Stimulated activated naive B cell treated with anti-CD40 and anti-IgM and Interleukin-4, amounts not matched to agents 10 μg/mL and 1 μg/mL and 100 μg/mL, for 72 hours (primary cell): ENCODE measurements at places on chromosomes 5 and 9.

DNA sequence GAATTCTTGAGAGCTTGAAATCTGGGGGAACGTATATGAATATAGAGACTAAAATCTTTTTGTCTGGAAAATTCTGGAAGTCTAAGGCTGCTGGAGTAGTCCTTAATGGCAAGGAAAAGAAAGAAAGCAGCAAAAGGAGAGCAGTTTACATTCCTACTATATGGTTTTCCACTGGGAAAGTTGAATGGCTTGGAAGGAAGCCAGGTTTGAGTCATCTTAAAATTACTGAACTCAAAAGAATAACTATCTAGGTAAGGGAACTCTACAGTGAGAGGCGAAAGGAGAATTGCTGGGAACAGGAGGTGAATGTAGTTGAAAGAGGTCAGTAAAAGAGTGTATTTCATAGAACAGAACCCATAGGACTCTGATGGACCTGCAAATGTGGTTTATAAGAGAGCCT is 258.1 kb upstream of the EDIL3 start:
- DNase-seq, result no peak

DNA sequence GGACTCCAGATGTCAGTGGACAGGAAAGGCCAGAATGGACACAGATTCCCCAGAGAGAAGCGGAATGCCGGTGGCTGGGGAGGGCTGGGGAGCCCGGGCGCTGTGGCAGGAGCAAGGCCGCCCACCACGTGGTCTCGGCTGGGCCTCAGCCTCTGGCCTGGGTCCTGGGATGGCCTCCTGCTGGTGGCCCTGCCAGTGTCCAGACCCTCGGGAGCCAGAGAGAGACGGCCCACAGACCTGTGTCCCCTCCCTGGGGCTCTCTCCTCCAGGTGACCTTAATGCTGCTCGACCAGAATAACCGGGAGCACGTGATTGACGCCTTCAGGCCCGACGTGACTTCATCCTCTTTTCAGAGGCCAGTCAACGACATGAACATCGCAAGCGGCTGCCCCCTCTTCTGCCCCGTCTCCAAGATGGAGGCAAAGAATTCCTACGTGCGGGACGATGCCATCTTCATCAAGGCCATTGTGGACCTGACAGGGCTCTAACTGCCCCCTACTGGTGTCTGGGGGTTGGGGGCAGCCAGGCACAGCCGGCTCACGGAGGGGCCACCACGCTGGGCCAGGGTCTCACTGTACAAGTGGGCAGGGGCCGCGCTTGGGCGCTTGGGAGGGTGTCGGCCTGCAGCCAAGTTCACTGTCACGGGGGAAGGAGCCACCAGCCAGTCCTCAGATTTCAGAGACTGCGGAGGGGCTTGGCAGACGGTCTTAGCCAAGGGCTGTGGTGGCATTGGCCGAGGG is 19.0 kb downstream of the FBXW5 start:
- DNase-seq, result no peak

GRCh38 chr5:142946547-142947426 is 176.6 kb downstream of the ARHGAP26 start:
- DNase-seq, result no peak

GRCh38 chr9:20022410-20022809 is 233.6 kb upstream of the SLC24A2 start:
- no peak for DNase-seq

- DNase-seq, result no peak
These were observed 732.7 kb downstream of the SEMA5A start for GRCh38 chr5:8813180-8813579.

DNA sequence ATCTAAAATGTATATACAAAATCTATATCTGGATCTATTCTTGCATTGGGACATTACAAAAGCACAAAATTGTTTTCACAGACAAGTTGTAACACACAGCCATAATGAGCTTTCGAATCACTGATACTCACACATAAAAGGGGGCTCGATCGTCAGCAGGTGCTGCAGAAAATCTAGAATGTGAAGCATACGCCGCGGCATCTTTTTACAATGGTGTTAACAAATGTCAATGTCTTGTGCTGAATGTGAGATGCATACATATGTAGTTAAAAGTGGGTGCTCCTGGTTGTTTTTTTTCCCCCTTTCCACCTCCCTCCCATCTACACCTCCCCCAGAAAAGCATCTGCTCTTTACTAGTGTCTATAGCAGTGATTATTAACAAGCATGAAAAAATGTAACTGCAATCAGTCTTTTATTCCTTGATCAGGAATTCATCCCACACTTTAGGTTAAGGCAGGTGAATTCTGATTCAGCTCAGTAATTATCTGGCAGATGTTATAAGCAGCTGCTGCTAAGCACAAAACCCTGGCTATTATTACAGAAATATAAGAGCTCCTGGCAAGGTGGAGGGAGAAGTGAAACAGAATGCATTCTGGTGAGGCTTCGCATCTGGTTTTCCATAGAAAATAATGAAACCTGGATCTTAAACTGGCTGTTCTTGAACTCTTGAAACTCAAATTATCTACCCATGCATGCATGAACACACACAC is 114.1 kb downstream of the MPDZ start:
- no peak for DNase-seq

GRCh38 chr5:135234242-135234641 is 164.8 kb downstream of the MACROH2A1 start:
- DNase-seq, result no peak

DNA sequence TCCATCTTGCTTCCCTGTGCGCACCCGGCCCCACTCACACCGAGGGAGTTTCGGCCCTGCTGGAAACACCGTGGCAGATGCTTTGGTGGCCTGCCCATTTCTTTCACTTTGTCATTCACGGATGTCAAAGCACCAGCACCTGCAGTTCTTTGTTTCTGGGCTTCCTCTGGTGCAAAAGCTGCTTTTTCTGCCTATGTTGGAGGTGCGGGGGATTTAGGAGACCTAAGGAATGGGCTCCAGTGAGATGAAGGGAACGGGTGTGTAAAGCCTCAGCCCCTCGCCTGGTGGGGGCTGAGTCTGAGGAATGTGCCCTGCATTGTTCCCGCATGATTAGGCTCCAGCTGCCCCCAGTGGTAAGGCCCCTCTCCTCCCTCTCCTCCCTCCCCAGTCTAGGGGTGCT is 62.3 kb downstream of the THBS4 start:
- DNase-seq, result no peak

DNA sequence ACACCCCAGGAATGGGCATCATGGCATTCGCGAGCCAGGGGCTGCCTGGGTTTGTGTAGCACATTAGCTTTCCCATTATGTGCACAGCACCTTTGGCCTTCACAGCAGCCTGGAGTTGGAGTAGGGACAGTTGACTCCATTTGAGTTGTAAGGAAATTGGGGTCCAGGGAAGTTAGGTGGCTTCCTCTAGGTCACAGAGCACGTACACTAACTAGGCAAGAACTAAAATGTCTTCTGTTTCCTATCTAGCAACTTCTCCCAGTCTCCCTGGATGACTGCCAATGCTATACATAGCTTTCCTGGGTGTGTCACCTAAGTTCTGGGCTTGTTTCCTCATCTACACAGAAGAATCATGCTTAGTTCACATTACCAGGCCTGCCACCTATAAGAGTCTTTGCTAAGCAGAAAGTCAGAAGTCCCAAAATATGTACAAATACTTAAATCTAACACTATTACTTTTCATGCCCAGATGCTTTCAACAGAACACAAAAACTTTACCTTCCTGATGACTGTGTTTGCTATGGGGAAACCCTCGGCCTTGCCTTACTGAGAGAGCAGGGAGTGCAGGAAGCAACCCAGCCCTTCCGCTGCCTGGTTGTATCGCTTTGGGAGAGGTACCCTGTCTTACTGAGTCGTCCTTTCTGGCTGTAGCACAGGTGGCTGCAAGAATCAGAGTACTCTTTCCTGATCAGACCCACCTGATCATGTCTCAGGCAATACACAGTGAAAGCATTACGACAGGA is 12.0 kb downstream of the MACROH2A1 start:
- DNase-seq, result no peak

DNA sequence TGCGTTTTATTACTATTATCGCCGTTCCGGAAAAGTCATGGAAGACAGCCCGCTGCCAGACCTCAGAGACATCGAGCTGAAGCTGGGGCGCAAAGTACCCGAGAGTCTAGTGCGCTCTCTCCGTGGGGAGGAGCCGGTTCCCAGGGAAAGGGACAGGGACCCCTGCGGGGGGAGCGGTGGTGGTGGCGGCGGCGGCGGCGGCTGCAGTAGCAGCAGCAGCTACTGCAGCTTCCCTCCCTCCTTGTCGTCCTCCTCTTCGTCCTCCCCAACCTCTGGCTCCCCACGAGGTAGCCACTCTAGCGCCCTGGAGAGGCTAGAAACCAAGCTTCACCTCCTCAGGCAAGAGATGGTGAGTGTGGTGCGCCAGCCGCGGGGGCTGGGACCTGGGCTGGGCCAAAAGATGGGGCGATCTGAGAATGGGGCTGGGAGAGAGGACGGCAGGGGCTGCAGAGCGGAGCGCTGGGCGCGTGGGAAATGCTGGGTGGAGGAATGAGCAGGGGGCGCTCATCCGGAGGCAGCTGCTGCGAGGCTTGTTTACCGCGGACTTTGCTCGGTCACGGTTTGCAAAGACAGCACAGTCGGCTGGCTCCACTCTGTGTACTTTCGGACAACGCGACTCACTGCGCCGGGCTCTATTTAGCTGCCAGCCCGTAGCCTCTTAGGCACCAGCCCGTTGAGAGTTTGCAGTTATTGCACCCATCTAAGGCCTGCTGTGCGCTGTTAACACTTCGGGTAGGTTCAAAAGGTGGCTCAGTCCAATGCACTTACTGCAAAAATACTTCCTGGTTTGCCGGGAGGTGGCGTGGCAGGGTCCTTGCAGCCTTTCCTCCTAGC is 1.1 kb downstream of the LURAP1L start:
- DNase-seq, result no peak

- peak; percentile 67 for DNase-seq
These were observed at the start of gene HOMER1 for GRCh38 chr5:79513704-79514390. HOMER1 (minus strand) TSS chr5:79514134; CDS start chr5:79512774, 1,360 bp downstream.

DNA sequence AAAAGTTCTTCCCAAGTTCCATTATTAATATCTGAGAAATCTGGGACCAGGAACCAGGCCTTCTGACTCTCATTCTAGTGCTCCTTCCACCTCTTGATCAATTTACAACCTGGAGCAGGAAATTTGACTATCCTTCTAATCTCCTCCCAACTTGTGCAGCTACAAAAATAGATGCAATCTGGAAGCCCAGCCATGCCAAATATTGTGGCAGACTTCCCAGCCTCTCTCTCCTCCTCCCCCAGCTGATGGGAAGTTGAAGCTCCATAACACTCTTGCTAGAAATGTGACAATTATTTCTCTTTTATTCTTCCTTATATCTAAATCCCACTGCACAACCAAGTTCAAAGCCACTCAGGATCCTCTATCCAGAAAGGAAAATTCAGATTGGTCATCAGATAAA is 252.1 kb downstream of the SEC61B start:
- DNase-seq, result no peak

DNA sequence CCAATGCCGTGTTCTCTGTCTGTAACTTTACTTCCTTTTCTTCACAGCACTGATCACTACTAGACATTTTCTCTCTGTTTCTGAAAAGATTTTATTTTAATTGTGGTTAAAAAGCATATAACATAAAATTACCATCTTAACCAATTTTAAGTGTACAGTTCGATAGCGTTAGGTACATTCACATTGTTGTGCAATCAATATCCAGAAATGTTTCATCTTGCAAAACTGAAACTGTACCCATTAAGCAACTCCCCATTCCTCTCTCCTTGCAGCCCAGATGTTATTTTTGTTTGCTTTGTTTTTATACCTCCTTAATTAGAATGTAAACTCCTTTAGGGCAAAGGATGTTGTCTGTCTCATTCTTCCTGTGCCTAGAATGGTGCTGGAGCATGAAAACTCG is 47.5 kb downstream of the COL27A1 start:
- no peak for DNase-seq

- DNase-seq, result no peak
These were observed 66.0 kb upstream of the PANK3 start for GRCh38 chr5:168645195-168645594.

GRCh38 chr5:95996904-95997723 is 35.5 kb upstream of the ELL2 start:
- DNase-seq, result no peak

DNA sequence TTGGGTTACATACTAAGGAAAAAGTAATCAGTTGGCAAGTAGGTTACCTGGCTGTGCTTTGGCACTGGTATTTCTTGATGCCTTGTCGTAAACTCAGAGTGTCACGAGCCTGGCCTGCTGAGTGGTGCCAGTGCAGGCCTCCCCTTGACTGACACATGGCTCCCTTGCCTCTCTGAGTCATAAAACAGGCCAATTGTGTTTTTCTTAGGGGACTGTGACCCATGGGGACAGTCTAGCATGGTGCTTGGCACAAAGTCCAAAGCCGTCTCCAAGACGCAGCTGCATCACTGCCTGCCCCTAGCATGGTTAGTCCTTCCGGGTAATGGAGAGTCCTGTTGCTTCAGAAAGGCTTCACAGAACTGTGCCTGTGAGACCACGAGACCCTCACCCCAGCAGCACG is 132.5 kb downstream of the MVB12B start:
- DNase-seq, result no peak

DNA sequence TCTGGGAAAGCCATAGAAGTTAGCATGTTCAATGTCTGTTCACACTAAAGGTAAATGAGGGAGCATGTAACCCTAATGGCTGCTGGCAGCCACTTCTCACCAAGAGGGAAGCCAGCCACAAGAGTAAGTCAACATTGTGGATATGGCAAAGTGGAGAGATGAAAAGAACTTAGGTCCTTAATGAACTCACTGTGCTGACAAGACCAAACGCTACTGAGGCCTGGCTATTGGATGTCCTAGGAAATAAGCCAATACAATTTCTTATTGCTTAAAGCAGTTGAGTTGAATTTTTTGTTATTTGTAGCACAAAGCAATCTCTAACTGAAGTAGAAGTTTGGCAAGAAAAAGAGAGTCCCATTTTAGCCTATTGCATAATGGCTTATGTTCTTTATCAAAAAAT is 6.8 kb downstream of the GPR150 start:
- DNase-seq, result no peak

- DNase-seq, result no peak
These were observed 16.1 kb downstream of the PALM2AKAP2 start for GRCh38 chr9:109796078-109796477.

- DNase-seq, result no peak
These were observed 10.0 kb upstream of the PLIN2 start for GRCh38 chr9:19137282-19137681.

GRCh38 chr5:5140479-5141338 is 579 bp downstream of the ADAMTS16 start:
- DNase-seq, result no peak

DNA sequence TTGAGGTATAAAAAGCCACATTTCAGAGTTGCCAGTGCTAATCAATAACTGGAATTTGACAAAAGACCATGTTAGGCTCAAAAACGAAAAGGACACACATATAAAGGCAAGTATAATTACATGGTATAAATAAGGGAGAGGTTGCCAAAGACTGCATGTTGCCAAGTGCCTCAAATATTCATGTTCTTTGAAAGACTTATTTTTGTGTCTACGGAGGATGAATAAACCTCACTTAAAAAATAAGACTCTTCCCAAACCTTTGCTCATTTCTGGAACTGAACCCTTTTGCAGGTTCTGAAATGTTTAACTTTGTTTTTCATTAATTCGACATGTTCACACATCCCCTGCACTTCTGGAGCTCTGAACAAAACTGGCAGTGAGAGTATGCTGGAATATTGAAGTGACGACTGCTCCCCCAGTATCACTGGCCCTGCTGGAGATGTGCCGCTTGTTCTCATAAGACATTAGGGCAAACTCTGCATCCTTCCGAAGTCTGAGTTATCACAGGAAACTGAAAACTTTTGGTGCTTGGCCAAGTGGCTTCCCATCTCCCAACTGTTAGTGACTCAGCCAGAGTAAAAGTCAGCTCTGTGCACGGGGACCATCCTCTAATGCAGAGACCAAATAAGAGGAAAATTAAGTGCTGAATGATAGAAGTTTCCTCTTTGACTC is 336.8 kb downstream of the GLIS3 start:
- no peak for DNase-seq
